ENCODE measurements at places on chromosomes 5 and 9.

GRCh38 chr5:95953021-95953702 lies 8.5 kb downstream of the ELL2 start:
- DNase-seq = no peak

- peak; percentile 63 for DNase-seq
Observed at GRCh38 chr9:684941-685340, 156.6 kb upstream of the DMRT1 start.

GRCh38 chr5:141186897-141187512 lies at the start of gene PCDHB9:
TSS of gene PCDHB9 (plus strand) at chr5:141187161. CDS start at chr5:141187319, 158 bp downstream.
- no peak for DNase-seq

DNA sequence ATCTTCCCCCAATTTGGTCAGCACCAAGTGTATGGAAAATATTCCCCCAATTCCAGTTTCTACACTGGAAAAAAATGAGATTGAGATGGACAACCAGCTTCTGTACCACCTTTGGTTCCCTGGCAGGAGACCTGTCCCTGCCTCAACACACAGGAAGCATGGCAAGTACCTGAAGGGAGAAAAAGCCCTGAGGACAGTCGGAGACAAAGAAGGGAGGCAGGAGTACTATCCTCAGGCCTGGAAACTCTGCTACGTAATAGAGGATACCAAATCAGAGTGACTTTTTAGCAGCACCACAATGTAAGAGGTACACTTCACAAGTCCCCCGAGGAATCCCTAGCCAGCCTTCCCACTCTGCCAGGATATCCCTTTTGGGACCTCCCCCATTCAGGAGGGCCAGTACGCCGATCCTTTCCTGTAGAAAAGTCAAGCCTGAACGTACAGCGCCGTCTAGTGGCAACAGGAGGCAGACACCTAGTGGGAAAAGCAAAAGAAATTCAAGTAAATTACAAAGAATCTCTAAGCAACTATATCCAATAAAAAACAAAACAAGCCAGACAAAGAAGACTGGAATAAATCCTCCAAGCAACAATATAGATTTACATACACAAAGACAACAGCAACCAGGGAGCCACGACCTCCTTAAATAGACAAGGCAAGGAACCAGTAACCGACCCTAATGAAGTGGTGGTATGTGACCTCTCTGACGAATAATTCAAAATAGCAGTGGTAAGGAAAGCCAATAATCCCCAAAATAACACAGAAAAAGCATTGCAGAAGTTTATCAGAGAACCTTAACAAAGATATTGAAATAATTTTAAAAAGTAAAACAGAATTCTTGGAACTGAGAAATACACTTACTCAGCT lies 63.3 kb upstream of the SLCO6A1 start:
- DNase-seq = no peak

DNA sequence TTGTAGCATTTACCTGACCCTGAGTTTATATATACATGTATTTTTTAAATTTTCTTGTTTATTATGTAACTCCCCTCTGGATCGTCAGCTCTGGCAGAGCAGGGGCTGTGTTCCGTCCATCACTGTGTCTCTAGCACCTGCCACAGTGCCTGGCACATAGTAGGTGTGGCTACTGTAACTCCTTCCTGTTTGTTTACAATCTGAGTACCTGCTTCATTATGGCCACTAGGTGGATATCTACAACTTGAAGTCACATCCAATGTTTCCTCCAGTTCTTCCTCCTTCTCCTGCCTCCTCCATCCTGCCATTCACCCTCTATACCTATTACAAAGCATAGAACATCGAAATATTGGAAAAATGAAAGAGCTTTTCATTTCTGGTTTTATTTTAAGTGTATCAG lies 14.2 kb upstream of the PPP1R2B start:
- DNase-seq = no peak

GRCh38 chr5:64210866-64211265 lies 45.2 kb downstream of the RNF180 start:
- DNase-seq = peak; percentile 5

DNA sequence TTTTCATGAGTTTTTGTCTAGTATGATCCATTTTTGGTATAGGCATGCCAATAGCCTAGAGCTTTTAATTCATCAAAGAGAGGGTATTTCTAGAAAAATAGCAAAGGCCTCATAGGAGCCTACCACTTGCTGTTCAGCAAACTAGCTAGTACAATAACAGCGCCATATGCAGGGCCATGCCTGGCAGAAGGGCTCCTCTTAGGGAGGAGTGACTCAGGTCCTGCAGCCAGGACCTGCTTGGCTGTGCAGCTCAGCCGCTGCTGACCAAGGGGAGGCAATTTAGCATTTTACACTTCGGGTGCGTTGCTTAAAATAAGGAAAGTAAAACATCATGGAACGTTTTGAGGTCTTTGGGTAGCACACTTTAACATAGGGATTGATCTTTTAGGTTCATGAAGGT lies 100.6 kb downstream of the TRIO start:
- no peak for DNase-seq

DNA sequence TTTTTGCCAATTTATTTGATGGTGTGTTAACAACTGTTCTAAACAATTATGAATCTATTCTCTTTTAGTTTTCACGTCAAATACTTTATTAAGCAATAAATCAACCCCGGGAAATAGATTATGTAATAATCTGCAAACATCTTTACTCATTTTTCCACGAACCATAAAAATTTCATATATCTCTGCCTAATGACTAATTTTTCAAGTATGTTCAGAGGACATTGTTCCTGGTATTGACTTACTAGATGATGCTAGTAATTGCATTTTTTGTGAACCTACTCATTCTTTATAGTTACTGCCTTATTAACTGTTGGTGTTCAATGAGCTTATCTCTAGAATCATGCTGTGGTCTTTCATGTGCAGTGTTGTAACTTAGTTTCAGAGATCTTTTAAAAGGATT lies 41.0 kb upstream of the FBN2 start:
- DNase-seq = no peak

DNA sequence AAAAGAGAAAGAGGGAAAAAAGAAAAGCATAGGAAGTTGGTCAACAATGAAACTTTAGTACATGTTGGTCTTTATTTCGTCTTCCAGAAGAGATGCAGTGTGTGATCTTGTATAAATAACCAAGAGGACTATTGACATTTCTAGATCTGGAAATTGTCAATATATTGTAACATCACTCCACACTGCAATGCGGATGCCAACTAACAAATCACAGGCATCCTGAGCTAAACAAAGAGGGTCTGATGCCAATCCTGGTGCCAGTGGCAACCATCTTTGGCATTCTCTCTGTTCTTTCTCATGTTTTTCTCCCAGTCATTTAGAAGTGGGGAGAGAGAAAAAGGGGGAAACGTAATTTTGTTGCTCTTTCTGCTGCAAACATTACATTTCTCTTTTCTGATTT lies 9.7 kb downstream of the NFIB start:
- no peak for DNase-seq

- DNase-seq = no peak
Observed at GRCh38 chr5:146233441-146233840, 30.0 kb downstream of the RBM27 start.

DNA sequence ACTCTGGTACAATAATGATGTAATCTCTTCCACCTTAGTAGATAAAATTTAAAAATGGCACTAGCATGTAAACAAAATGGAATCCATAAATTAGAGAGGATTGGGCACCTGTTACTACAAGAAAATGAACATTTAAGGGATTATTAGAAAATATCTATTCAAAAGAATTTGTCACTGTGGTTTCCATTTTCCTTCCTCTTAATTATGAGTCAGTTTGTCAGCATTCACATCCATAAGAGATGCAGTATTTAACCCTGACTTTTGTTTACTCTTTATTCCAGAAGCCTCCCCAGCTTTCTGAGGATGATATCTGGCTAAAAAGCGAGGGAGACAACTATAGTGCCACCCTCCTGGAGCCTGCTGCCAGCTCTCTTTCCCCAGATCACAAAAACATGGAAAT lies 72.1 kb downstream of the C9orf152 start:
- DNase-seq = no peak

DNA sequence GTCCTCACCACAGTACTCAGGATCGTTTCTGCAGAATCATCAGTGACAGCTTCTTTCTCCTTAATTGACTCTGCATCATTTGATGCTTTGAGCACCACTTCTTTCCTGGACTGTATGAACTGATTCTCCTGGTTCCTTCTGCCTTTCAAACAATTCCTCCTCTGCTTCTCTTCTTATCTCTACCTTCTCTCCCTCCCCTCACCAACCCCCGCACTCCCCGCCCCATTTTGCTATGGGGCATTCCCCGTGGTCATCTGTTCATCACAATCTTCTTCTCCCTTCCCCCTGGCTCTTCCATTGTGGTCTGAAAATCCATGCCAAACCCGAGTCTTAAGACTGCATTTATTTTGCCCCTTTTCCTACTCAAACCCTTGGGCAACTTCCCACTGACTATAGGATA lies 57.9 kb downstream of the FAM78A start:
- no peak for DNase-seq

DNA sequence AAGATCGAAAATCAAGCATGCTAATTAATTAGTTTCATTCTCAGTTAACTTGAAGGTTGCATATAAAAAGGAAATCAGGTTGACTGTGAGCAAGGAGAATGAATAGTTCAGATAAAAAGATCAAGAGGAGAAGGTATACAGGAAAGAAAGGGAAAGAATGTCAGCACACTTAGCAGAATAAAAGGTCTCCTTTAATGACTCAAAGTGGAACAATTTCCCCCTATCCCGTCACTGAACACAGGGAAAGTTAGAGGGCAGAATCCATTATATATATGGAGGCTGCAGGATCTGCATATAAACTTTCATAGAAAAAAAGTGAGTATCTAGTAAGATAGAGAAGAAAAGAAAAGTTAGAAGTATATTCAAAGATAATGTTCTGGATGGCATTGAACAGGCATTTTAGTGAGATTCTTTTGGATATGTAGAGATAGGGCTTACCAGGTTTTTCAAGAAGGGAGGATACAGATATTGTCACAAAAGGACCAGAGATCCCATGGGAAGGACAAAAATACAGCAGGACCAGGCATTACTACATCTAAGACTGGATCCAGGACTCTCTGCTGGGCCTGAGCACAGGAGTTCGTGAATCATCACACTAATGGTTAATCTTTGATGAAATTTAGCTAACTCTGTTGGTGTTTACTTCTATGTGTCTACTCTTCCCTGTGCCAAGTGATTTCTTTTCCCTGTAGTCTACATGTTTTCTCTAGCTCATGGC lies 988.2 kb upstream of the ARRDC3 start:
- DNase-seq = no peak

GRCh38 chr5:154300207-154300883 lies 109.8 kb downstream of the GALNT10 start:
- DNase-seq = no peak

DNA sequence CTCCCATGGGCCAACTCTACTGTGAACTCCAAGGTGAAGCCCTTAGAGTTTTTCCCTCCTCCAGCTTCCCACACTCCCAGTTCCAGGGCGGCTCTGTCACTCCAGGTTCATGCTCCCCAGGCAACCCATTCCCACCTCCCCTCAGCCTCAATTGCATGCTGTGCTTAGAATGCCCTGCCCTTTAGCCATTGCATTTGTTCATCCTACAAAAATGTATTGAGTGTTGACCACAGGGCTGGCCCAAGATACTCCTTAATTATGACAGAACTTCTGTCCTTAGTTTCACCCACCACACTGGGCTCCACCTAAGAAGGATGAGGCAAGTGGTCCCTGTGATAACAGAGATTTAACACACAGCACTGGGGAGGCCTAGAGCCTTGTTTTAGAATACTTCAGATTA lies 236.1 kb downstream of the ADAMTSL1 start:
- DNase-seq = peak; percentile 58

DNA sequence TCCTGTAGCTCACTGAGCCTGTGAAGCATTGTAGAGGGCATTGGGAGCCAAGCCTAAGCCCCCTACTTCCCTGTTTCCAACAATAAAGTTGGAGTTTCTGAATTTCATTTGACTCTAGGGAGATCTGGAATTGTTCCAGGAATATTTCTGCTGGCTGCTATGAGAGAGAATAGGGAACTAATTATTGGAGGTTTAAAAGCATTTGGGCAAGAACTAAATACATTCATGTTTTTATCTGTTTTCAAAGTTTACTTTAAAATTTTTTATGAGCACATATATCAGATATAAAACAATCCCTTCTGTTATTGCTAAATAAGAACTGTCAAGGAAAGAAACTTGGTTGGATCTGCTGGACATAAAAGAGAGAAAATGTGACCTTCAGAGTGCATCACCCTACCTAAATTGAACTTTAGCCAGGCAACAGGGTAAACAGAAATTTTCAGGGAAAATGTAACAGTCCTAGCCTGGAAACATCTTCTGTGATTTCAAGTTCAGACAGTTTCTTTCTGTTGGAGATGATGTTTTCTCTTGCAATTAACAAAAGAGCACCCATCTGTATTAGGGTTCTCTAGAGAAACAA lies 19.3 kb upstream of the LECT2 start:
- DNase-seq = no peak

GRCh38 chr5:64637144-64637543 lies 53.2 kb upstream of the SHISAL2B start:
- no peak for DNase-seq

- DNase-seq = peak; percentile 15
Observed at GRCh38 chr9:34085581-34086500, 37.2 kb upstream of the UBAP2 start.

DNA sequence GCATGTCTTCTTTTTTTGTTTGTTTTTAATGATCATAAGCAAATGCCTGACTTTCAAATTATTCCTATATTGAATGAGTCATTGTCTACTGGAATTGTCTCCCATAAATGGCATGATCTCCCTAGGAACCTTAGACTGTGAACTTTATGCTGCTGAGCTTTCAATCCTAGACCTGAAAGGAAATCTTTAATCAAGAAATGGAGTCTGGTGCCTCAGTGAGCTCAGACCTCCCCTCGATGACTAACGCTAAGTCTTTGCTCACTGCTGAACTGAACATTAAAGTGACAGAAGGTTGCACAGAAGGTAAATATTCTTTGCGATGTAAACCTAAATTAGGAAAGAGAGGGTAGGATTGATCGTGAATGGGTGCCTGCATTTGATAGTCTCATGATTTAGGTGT lies 745.2 kb upstream of the WWC1 start:
- no peak for DNase-seq

DNA sequence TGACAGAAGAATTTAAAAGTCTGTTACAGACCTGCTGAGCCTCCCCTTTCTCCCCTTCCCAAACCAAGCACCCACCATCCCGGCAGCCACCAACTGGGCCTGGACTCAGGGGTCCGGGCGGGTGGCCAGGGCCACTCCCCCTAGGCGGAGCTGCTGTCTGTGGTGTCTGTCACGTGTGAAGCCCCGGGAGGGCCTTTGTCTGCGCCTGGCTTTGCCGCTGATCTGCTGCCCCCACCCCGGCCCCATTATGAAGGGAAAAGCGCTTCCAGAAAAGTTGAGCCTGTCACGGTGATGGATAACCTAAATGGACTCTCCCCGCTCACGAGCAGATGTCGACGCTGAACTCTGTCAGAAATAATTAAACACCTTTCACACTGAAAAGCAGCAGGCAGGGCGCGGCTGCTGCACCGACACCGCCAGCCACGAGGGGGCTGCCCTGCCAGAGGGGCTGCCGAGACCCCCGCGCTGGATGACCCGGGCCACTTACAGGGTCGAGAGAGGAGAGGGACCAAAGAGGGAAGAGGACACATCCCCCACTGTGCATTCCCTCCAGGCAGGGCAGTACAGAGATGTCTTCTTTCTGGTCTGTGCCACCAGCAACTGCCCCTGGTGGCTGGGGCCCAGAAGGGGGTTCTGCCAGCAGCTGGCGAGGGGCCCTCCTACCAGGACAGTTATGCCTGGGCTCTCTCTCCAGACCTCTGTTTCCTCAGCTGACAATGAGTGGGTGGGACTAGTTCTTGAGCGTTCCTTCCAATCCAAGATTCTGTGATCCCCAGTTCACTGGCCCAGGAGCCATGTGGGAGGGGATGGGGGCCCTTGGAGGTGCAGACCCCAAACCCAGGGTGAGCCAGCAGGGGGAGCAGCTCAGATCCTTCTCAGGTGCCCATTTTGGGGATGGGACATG lies 36.0 kb upstream of the BARHL1 start:
- peak; percentile 73 for DNase-seq
